ENCODE measurements at places on chromosomes 4 and X.

DNA sequence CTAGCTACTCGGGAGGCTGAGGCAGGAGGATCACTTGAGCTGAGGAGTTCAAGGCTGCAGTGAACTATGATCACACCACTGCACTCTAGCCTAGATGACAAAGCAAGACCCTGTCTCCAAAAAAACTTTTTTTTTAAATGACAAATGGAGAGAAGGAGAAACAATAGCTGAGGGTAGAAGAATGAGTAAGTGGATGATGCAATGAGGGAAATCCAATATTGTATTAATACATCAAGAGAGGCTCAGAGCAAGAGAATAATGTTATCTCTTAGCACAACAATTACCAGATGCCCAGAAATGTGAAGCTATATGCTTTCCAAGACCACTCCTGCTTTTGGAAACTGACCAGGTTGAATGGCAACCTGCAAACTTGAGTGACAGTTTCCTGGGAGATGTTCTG lies 19.9 kb upstream of the GPR173 start:
- no peak for DNase-seq

DNA sequence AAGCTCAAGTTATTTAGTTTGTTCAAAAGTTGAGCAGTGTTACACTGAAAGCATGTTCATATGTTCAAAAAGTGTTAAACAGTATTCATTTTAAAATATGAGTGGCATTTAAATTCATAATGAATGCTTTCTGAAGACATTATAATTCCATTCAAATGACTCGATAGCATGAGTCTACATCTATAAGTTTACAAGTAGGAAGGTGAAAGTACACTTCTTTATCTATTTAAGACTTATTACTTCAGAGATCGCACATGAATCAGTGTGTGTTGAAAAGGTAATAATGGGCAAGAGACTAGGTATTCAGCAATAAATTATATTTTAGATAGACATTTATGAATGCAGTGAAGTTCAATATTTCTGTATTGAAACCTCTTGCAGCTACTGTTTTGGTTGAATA lies 456.1 kb downstream of the GRXCR1 start:
- no peak for DNase-seq

DNA sequence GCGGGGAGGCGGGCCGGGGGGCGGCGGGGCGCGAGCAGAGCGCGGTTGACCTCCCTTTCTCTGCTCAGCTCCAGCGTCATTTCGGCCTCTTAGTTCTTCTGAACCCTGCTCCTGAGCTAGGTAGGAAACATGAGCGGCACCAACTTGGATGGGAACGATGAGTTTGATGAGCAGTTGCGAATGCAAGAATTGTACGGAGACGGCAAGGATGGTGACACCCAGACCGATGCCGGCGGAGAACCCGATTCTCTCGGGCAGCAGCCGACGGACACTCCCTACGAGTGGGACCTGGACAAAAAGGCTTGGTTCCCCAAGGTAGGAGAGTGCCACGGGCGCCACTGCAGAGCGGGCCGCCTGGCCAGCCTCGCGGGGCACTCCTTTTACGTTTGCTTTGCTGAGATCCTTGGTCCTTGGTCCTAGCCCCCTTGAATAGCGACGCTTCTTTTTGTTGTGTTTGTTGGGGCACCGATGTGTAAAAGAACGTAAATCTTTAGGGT lies at the start of gene HTATSF1:
Gene HTATSF1, plus strand, starts transcription at position 37 of the 497 bp plus-strand sequence. Its CDS starts 93 bp downstream, at position 130.
- DNase-seq, result no peak

DNA sequence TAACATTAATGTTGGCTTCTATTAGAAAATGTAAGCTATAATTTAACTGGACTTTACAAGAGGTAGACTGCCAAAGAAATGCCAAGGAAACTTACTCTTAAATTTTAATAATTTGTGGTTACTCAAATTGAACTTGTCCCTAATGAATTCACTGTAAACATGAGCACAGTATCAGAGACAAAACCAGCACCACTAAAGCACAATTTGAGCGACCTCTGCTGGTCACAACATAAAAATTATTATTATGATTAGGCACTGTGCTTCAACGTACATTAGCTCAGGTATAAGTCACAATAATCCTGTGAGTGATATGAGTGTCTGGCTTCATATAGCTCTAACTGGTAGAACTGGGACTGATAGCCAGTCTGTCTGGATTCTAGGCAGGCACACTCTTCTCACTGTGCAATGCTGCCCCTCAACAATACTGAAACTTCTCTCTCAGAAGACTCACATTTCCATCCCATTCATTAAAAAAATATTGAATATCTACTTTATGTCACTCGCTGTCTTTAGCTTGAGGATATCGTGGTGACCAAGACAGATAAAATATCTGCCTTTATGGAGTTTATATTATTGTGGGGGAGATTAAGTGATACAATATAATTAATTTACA lies 8.0 kb downstream of the NUDT6 start:
- peak; percentile 75 for DNase-seq

GRCh38 chr4:146472404-146472803 lies 49.3 kb downstream of the SLC10A7 start:
- no peak for DNase-seq

DNA sequence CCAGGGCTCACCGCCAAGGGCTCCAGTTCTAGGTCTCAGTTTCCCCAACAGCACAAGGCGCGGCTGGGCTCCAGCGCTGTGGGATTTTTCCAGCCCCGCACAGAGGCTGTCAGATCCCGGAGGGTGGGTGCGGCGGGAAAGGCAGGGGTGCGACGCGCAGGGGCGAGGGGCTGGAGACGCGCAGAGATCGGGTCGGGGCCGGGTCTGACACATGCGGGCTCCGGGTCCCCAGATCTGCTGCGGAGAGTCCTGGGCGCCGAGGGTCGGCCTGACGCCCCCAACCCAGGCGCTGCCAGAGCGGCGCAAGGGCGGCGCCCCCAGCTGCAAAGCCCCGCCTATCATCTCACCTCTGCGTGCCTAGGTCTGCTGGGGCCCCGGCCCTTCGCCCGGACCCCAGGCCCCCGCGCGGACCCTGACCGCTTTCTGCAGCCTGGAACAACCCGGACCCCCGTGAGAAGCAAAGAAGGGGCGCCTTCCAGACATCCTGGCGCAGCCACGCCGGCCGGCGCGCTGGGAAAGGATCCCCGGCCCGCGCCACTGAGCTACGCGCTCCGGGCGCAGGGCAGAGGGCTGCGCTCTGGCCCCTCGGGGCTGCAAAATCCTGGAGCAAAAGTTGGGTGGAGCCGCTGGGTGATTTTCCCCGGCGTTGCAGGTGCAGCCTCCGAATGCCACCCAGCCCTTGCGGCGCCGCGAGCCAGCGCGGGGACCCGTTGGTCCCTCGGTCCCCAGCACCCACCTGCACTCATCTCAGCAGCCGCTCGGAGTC lies 486 bp downstream of the ABLIM2 start:
- no peak for DNase-seq

DNA sequence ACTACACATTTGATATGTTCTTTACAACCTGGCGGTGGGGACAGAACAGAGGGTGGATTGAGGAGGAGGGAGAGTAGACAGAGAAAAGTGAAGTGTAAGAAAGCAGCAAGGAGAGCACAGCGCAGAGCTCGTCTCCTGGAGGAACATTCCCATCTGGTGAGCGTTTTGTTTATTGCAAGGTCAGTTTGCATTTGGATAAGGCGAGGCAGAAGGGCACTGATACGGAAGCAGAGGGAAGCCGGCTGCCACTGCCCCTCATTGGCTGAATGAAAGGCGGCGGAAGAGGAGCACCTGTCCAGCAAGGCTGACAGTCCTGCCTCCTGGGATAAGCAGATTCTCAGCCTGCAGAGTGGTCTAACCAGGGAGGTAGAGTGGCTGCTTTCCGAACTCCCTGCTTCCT lies 83.2 kb downstream of the GPR143 start:
- peak; percentile 17 for DNase-seq

DNA sequence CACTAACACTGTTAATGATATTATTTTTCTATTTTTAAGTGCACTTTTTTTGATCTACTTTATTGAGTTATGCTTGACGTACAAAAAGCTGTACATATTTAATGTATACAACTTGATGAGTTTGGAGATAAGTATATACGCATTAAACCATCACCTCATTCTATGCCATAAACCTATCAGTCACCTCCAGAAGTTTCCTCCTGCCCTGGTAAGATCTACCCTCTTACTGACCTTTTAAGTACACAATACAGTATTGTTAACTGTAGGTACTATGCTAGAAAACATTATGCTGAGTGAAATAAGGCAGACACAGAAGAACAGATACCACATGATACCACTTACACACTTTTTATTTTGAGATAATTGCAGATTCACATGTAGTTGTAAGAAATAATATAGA lies 36.9 kb downstream of the INTS6L start:
- no peak for DNase-seq

GRCh38 chr4:184693056-184693455 lies 40.8 kb downstream of the CENPU start:
- DNase-seq, result no peak

DNA sequence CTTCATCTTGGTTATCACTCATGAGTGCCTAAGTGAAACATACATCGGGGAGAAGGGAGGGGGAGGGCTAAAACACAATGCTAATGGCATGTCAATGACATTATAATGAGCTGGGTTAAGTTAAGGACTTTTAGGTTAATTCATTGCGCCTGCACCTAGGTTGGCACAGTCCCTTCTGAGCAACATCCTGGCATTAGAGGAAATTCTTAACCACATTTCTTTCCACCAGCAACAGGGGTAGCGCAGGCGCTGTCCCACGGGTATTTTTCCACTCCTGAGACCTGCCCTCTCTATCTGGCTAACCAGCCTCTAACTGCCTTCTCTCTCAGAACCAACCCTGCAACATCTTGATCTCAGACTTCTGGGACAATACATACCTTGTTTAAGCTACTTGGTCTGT lies 39.0 kb upstream of the PROM1 start:
- DNase-seq, result no peak

- no peak for DNase-seq
Observed at GRCh38 chrX:67734111-67734753, 190.4 kb downstream of the AR start.

GRCh38 chrX:111133389-111133788 lies 37.4 kb downstream of the PAK3 start:
- DNase-seq, result peak; percentile 15

- DNase-seq, result no peak
Observed at GRCh38 chr4:36215627-36216026, 28.7 kb downstream of the ARAP2 start.

GRCh38 chrX:104565791-104566680 lies at the start of gene IL1RAPL2:
Gene IL1RAPL2 (plus strand): TSS chrX:104566199.
- DNase-seq, result peak; percentile 28

DNA sequence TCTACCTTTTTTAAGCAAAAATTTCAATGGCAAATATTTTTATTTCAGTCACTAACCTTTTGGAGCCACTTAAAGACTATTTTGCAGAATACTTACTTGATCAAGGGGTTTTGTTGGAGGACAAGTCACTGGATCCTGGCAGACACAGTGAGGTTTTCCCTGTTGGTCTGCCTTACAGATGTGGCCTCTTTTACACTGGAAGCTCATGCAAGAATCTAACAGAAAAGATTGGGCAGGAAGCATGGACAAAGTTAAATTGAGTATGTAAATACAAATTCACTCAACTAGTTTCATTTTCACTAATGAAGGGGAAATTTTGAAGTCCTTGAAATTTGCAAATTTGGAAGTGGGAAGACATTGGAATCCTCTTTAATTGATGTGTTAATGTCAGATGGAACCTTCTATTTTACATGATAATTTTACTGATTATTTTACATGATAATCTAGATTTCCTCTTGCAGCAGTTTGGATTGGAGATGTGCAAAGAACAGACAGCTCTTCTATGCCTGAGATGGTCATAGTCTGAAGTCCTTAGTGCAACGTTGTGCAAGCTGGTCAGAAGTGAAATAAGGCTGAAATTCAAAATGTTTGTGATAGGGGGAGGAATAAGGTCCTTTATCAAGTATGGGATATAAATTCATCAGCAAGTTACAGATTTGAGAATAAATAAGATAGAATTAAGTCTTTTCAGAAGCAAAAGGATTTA lies 38.4 kb downstream of the SPARCL1 start:
- DNase-seq, result no peak

DNA sequence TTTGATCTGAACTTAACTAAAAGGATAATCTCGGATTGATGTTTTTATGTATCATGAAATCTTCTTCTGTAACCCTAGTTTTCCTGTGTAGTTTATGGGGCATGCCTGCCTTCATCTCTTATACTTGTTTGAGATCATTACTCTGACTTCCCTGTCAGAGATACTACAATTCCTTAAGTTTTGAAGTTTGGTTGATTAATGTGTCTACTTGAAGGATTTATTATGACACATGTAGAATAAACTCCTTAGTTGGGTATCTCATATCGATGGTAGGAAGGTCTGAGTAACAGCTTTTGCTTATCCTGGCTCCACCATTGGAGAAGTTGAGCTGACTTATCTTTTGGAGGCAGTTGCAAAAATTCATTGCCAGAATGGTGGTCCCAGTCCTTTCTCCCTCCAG lies 46.7 kb downstream of the WWC2 start:
- DNase-seq, result no peak

DNA sequence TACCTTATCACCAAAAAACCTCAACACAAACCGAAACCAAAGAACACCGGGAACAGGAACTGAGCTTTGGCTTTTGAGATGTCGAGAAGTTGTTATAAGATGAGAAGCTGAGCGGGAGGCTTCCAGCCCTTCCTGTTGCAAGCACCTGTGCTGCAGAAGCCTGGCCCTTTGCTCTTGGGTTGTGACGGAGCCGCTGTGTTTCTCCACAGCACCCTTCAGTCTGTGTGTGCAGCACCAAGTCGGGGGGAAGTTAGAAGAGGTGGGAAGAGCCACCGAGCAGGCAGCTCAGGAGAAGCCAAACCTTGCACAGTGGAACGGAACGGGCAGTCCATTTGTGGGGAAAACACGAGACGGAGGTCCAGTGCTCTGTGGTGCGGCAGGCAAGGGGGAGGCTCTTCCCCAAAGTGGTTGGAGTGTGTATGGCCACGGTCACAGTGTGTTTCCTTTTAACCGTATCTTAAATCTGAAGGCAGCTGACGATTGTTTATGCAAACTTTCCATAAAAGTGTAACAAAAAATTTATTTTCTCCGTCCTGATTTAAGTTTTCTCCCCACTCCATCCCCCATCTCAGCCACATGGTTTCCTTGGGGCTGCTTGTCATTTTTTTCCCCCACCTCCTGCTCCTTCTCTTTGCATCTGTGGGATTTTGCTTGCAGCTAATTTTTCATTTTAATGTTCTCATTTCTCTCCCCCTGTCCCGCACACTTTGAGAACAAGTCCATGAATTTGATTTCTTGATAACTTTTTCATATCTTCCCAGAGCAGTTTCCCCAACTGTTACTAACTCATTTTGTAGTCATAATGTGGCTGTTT lies 123.7 kb downstream of the STOX2 start:
- no peak for DNase-seq

DNA sequence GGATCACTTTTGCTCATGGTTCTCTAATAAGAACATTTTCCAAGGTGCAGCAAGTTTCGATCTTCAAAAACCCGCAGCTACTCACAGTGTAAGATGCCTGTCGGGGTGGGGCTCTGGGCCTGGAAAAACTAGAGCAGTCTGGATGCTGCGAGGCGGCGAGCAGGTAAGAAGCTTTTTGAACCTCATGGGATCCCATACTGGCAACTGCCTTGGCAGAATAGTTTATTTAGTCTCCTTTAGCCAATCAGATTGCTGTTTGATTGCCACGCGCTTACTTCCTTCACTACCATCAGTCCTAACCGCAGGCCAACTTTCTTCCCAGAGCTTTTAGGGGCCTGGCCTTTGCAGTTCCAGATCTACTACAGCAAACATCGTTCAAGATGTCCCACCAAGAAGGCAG lies 61.3 kb upstream of the MAGEB10 start:
- no peak for DNase-seq

All from fibroblast of mammary gland (primary cell).